ENCODE measurements at places on chromosomes 13 and 19.

DNA sequence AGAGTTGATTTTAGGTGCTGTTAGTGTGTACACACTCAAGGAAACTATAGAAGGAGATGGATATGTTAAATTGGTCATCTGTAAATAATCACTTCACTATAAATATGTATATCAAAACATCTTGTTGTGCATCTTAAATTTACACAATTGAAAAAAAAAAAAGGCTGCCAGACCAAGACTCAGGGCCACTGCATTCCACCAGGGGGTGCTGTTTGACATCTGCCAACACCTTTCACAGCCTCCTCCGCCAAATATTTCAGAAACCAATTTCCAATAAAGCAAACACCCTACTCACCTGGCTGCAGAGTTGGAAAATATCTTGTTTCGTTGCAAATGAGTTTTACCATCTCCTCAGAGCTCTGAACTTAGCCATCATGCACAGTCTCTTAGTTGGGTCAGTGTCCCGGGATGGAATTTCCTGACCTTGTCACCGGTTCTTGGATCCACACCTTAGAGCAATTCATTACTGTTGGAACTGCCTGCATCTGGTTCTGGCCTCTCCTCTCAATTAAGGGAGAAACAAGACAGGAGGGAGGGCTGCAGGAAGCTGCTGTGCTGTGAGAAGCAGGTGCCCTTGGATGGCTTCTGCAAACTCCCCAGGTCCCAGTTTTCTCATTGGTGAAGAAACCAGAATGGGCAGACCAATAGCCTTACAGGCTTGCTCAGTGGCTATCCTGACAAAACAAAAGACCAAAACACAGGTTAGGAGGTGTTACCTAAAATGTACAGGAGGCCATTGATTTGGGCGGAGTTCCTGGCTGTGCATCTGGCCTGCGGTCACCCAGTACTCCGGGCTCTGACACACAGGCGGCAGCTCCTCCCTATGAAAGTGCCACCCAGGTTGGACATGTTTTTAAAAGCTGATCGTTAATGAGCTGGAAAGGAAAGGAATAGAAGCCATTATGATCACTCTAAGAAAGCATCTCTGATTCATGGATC, 746.6 kb downstream of the UQCRFS1 start:
- peak; percentile 45 for DNase-seq

GRCh38 chr19:45123440-45123850, 30.5 kb downstream of the PPP1R37 start:
- no peak for DNase-seq

- peak; percentile 28 for DNase-seq
Observed at GRCh38 chr19:39342647-39343305, 555 bp downstream of the SAMD4B start.

- DNase-seq: no peak
Observed at GRCh38 chr13:24631922-24632321, 48.3 kb upstream of the ATP12A start.

DNA sequence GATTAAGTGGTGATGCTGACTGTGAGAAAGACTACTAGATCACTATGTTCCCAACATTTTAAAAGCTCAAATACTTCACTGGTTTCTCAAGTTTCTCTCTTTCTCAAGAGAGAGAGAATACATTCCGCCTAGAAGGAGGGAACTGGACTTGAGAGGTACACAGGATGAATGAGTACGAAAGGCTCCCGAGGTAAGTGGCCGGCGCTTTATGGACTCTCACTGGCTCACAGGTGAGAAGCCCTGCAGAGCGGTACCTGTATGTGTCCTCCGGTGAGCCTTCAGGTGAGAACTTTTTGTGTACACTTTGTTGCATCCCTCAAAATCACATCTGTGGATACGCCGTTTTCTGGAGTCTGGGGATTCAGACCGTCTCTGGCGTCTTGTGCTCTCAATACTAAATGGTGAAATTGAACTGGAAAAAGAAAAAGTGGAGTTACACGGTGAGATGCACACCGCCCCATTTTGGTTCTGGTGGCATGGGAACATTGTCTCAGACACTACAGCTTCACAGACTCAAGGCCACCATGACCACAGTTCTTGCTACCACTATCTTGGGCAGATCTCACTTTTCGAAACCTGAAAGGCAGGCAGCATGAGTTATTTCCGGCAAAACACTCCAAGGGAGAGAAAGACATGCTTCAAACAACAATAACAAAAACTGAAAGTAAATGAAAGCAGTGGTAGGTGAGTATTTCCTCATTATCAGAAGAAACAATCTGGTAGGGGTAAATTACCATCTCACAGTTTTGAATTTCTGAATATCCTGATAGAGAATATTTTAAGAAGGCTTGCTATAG, 418.9 kb downstream of the KLF12 start:
- DNase-seq: no peak

DNA sequence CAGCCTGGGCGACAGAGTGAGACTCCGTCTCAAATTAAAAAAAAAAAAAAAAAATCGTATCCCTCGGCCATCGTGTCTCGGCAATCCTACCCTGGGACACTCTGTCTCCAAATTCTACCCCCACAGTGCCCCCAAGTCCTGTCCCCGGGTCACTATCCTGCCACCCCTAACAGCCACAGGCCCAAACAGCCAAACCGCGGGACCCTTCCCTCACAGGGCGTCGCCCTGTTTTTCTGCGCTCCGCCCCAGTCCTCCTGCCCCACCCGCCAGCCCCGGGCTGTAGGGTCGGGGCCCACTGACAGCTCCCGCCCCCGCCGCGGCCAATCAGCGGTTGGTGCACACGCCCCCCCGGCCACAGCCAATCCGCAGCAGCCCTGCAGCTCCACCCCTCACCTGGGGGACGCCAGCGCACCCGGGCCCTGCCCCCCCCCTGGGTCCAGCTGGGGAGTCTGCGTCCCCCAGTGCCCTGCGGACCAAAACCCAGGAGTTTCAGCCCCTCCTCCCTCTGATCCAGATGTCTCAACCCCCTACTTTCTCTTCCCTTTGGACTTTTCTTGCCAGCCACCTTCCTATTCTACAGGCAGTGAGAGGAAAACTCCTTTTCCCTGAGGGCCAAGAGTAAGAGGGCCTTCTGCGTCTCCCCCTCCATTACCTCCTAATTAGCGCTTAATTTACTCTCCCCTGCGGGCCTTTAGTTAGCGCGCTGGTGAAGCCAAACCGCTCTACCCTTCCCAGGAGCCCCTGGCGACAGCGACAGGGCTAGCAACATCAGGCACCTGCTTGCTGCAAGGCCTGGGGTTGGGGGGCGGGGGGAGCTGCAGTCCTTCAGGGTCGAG, 1.5 kb upstream of the BCAT2 start:
- DNase-seq: peak; percentile 93

DNA sequence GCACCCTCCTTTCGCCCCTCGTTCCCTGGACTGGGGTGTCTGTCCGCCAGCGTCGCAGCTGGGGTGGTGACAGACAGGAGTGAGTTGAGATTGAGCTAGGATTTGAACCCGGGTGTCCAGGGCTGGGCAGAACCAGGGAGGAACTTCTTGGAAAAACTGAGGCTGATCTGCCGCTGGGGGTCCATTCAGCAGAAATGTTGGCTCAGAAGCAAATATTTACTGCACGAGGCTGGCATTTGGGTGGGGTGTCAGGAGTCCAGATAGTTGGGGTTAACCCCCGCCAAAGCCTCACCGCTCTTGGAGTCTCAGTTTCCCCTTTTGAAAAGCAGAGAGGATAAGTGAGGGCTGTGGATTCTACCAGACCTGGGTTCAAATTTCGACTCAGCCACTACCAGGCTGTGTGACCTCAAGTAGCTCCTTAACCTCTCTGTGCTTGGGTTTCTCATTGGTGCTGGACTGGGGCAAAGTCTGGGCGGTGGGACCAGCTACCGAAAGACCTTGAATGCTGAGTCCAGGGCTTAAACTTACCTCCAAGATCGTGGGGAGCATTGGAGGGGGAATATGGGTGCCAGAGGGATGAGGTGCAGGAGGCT, 20.9 kb downstream of the MAST3 start:
- DNase-seq: no peak

DNA sequence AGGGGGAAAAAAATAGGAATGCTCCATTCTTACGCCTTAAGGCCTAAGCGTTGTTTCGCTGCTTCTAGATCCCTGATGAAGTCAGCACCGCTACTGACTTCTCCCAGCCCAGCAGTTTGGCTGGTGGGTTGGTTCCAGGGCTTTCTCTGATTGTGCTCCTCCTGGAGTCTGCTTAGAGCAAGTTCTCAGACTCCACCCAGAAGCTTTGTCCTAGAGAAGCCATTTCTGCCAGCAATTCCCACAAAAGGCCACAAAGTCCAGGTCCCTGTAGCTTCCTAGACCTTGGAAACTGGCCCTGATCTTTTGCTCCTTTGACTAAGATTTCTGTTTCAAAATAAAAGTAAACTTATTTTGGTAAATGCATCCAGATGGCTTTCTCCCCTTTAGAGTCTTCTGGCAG, 65.4 kb downstream of the KCTD12 start:
- peak; percentile 78 for DNase-seq

- no peak for DNase-seq
Observed at GRCh38 chr19:6232601-6233055, 47.1 kb downstream of the MLLT1 start.

GRCh38 chr13:42283574-42283973, 11.6 kb downstream of the AKAP11 start:
- no peak for DNase-seq

DNA sequence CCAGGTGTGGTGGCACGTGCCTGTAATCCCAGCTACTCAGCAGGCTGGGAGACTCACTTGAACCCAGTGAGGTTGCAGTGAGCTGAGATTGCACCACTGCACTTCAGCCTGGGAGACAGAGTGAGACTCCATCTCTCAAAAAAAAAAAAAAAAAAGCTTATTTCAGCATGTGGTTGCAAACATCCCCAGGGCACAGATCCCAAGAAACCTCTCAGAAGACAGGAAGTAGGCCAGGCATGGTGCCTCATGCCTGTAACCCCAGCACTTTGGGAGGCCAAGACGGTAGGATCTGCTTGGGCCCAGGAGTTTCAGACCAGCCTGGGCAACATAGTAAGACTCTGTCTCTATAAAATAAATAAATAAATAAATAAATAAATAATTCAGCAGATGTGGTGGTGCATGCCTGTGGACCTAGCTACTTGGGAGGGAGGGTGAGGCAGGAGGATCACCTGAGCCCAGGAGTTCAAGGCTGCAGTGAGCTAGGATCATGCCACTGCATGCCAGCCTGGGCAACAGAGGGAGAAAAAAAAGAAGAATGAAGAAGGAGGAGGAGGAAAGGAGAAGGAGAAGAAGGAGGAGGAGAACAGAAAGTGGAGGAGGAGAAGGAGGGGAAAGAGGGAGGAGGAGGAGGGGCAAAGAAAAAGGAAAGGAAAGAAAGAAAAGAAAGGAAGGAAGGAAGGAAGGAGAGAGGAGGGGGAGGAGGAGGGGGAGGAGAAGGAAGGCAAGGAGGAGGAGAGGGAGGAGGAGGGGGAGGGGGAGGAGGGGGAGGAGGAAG, 4.3 kb upstream of the LRRC8E start:
- DNase-seq: no peak

DNA sequence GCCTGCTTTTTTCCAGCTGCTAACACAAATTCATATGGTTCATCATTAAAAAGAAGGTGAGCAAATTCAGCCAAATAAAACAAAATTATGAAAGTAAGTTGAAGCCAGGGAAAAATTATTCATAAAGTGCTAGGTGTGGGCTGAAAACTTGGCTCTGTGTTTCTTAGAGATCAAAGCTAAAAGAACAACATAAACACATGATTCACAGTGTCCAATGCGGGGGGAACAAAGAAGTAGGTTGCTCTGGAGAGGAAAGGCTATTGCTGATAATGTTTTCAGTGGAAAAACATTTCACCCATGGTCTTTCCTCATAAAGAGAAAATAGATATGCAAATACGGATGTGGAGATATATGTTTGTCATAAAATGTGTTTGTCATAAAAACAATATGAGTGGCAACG, 1691.5 kb upstream of the SLC10A2 start:
- DNase-seq: no peak

DNA sequence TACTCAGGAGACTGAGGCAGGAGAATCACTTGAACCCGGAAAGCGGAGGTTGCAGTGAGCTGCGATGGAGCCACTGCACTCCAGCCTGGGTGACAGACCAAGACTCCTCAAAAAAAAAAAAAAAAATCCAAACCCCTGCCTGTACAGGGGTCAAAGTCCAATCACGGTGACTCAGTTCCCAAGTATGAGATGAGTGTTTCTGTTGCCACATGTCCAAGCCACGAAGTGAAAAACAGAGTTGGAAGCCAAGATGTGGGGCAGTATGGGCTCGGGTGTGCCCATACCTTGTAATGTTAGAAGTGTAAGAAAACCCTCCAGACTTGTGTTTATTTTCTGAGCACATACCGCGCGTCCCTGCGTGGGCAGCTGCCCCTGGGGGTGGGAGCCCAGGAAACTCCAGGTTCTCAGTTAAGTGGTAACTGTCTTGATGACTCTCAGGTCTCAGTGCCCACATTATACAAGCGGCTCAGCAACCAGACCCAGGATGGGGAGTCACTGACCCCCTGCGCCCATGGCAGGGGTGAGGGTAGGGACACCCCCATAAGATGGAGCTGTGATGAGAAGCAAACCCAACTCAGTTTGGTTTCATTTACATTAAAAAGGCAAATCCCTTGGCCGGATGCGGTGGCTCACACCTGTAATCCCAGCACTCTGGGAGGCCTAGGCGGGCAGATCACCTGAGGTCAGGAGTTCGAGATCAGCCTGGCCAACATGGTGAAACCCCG, 1.2 kb upstream of the GPX4 start:
- DNase-seq: no peak

GRCh38 chr13:83325125-83325853, 557.0 kb downstream of the SLITRK1 start:
- no peak for DNase-seq

- no peak for DNase-seq
Observed at GRCh38 chr13:49113526-49114286, 106.4 kb upstream of the MLNR start.

- no peak for DNase-seq
Observed at GRCh38 chr13:97057176-97057575, 62.9 kb upstream of the OXGR1 start.

DNA sequence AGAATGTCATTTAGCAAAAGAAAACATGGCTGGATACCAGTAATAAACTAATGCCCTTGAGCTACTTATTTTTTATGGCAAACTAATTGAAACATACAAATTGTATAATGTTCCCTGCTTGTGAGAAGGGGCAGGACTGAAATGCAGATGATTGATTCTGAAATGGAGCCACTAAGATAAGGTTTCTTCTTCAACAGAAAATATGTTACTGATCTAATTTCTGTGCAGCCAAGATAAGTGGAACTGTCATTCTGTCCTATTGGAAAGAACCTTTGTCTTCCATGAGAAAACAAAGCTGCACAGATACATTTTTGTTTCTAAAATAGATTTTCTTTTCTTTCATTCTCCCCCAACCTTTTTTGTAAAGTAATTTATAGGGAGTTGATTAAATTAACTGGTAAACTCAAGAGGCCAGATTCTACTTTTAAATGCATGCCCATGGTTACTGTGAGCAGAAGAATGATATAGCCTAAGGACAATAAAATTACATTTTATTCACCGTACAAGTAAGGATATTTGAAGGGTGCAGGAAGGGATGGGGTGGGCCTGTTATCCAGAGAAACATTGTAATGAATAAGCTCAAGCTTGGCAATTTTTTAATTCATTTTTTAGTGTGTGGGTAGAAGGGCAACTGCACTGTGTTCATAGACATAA, 39.9 kb downstream of the STARD13 start:
- no peak for DNase-seq

All from heart right ventricle (tissue), 16 donors.